ENCODE measurements at places on chromosomes 7 and 10.

DNA sequence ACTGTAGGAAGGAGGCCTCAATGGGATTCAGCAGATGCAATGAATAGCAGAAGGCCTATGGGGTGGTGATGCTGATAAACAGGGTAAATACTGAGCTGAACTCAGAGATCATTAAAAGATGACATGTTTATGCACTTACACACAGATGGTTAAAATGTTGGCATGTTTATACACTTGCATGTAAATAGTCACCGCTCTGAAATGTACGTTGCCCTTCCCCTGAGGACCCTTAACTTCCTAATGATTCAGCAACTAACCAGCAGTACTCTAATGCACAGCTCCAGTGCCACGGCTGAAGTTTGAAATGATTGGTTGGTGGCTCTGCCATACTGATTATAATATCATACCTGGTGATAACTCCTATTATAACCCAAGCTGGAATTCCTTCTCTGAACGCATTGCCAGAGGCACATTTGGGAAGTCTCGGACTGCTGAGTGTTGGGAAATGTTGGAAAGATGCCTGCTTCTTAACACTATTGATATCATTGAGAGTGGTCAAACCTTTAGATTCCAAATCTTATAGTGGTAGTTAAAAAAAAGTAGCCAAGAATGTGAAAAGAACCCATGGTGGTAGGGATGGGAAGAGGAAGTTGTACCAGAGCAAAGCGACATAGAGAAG is 3.7 kb upstream of the CAV1 start:
- no peak for DNase-seq

DNA sequence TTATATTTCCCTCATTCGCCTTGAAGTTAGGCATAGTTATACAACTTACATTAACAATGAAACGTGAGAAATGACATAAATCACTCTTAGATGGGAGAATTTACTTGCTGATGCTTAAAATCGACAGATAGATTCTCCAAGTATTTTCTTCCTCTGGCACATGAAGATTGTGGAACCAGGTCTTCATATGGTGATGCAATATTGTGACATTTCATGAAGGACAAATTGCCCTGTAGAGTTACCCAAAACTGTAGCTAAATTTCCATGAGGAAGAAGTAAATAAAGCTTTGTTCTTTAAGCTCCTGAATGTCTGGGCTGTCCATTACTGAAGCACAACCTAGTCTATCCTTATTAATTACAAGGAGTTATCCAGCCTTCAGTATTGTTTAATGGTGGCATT is 353.1 kb downstream of the THSD7A start:
- no peak for DNase-seq

- peak; percentile 60 for DNase-seq
Measured at GRCh38 chr7:114085592-114086501, 167.0 kb upstream of the PPP1R3A start.

- no peak for DNase-seq
Measured at GRCh38 chr10:127142136-127142535, 54.3 kb downstream of the INSYN2A start.

GRCh38 chr7:68304536-68304935 is 1293.7 kb upstream of the AUTS2 start:
- DNase-seq: no peak

DNA sequence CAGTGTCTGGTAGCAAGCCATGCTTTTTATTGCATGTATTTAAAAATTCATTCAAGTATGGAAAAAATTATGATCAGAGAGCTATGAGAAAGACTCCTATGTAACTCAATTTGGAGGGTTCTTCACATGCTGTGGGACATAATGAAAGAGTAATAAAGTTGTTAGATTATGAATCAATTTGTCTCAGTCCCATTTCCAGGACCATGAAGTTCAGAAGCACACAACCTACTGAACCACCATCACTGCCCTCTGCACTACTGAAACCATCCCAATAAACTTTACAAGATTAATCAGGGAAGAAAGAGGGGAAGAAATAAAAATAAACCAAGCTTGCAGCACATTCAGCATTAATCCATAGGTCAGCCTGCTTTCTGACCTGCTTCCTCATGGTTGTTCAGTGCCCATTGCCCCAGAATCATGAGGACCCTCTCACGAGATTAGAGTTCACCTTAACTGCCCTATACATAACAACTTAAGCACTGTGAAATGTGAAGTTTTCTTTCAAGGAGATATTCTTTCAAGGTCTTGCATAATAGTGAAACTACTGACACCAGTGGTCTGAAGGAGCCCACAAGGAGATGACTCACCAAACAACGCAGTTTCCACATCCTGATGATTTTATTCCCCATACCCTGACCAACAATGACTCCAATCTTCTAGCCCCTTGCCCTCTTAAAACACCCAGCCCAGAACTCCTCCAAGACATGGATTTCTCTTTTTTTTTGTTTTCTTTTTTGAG is 171.5 kb upstream of the ADCY1 start:
- DNase-seq: no peak

- DNase-seq: peak; percentile 60
Measured at GRCh38 chr10:97534746-97535367, 36.1 kb downstream of the UBTD1 start.

- peak; percentile 37 for DNase-seq
Measured at GRCh38 chr7:111098011-111098925, 7.3 kb downstream of the LRRN3 start.

GRCh38 chr7:4650433-4651047 is 31.6 kb upstream of the FOXK1 start:
- peak; percentile 31 for DNase-seq

DNA sequence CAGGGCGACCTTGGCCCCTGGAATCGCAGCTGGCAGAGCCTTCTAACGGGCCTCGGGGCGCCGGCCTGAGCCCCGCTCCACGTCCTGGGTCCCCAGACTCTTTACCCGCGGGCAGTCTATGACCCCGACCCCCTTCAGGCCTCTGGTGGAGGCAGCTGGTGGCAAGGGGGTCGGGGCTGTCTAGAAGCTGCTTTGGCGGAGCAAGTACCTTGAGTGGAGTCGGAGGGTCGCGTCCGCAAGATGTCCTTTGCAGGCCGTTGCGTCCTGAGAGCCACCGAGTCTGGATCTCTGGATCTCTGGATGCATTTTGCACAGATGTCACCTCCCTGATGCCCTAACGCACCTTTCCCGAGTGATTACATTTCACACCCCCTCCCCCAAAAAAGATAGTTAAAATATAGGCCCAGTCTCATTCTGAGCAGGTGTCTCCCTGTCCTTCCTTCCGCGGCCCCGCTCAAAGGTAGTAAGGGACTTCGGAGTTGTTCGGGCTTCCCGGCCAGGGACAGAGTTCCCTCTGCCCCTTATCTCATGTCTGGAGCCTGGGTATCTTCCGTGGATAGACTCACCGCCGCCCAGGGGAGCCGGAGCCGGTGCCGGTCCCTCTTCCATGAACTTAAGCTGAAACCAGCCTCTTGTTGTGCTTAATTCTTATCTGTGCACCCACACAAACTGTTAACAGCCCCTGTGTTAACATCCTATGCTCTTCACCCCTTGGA is 457 bp downstream of the ACADSB start:
- no peak for DNase-seq

DNA sequence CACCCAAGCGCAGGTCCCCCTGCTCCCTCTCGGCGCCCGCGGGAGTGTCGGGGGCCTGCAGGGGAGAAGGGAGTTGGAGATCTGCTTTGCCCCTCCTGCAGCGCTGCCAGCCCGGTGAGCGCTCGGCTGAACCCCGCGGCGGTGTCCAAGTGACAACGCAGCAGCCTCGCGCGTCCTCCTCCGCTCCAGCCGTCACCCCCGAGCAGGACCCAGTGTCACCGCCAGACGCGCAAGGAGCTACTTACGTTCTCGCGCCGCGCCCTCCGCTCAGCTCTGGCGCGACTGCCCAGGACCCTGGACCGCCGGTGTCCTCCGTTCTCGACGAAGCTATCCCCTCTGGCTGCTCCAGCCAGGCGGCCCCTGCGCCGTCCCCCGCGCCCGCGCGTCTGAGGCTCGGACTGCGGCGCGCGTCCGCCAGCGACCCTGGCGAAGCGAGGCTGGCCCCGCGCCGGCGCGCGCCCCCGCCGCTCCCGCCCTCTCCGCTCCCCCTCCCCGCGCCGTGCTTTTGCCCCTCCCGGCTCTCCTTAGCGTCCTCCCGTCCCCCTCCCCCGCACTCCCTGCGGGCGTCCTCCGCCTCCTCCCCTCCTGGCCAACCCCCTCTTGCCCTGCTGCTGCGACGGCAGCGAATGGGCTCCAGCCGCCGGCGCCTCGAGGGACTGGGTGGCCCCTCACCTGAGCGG is at the start of gene NRCAM:
Gene NRCAM, minus strand, starts transcription at position 439 of the 680 bp plus-strand sequence. CDS start 216,372 bp downstream, outside the sequence.
- DNase-seq: peak; percentile 44

DNA sequence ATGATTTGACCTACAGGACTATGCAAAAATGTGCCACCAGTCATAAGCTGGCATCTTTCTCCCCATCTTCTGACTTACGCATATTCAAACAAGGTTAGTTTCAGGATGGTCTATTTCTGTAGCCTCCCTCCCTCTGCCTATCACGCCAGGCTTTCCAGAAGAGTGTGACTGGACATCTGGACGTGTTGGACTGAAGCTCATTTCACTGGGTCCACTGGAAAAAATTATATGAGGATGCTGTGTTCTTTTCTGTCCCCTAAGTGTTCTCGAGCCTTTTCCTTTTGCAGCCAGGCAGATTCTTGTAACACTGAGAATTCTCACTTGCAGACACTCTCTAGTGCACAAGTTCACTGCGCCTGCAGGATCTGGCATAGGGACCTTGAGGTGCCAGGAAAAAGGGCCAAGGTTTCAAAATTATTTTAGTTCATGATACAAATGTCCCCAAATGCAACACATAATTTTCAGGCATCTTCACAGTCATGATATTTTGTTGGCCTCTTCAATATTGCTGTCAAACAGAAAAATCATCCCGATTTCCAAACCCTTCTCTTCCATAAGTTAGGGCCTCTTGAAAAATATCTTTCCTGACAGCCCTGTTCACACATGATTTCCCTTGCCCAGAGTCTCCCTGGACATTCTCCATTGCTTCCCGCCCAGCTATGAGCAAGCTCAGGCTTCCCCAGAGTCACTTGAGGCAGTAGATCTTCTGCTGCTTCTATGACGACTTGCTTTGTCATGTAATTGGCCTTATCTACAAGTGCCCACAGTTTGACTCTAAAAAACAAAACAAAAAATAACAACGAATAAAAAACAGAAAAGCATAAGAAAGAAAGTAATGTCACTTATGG is 170.4 kb downstream of the BMPER start:
- no peak for DNase-seq

DNA sequence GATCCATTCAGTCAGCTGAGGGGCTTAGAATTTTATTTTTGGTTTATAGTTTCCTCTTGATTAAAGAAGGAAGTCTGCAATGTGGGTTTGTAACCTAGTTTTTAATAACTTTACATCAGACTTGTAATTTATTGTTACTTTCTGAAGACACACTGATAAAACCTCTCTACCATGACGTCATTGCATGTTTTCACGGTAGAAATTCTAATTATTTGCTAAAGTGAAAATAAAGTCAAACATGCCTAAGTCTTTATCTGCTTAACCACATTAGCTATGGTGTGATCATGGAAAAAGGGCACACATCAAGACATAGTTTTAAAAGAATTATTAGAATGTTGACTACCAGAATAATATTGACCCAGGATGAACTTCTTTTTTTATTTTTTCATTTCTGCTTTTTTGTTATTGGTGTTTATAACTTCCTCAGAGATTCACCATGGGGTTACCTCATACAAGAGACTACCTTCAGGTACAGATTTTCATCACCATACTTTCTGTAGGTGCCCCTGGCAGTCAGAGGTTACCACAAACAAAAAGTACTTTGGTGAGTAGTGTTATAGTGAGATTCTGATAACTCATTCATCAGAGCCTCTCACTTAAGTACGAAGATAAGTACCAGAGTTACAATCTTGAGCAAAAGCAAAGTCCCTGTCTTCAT is 7.0 kb upstream of the PANK1 start:
- no peak for DNase-seq

DNA sequence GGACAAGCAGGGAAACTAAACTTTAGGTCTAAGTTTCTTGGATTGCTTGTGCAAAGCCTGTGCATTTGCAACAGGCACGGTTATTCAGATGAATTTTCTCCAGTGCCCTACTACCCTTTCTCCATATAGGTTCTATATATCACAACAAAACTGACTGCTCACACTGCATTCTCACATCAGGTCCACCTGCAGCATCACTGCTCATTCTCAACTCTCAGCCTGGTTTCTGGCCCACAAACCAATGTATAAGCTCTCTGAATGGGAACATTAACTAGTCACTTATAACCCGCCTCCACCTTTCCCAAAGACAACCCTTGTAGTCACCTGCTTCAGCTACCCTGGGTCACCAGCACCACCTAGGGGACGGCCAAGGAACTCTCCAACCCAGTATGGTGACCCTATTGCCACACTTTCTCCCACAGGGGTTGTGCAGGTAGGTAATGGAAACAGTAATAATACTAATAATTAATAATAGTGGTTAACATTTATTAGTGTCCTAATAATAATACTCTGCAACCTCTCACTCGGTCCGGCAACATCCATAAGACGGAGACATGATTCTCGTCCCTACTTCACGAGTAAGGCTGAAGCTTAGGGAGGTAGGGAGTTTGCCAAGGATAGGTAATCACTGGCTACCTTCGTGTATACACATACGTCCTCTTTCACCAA is 97.3 kb downstream of the CLEC2L start:
- no peak for DNase-seq

DNA sequence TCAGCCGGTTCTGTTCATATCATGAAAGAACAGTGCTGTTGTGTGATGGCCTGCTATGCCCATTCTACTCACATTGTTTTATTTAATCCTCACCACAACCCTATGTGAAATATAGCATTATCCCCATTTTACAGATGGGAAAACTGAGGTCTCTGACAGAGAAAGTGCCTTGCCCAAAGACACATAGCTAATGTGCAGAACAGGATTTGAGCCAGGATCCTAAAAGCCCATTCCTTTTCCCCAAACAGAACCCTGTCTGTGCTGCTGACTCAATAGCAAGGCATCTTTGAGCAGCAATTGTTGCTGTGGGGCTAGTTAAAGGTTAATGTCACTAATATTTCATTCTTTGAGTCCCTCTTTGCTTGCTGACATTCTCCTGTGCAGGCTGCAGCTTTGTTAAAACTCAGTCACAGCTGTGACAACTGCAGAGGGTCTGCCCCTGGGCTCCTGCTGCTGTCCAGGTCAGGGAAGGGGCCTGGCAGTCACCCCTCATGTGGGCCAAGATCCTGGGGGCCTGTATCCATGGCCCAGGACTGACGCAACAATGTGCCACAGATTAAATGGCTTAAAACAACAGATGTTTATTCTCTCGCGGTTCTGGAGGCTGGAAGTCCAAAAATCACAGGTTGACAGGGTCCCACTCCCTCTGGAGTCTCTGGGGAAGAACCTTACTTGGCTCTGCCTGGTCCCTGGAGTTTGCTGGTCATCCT is 40.4 kb downstream of the AFAP1L2 start:
- DNase-seq: no peak

- no peak for DNase-seq
Measured at GRCh38 chr7:152173372-152174070, 148.0 kb downstream of the GALNT11 start.

GRCh38 chr10:15518250-15518649 is 147.2 kb upstream of the FAM171A1 start:
- DNase-seq: no peak

DNA sequence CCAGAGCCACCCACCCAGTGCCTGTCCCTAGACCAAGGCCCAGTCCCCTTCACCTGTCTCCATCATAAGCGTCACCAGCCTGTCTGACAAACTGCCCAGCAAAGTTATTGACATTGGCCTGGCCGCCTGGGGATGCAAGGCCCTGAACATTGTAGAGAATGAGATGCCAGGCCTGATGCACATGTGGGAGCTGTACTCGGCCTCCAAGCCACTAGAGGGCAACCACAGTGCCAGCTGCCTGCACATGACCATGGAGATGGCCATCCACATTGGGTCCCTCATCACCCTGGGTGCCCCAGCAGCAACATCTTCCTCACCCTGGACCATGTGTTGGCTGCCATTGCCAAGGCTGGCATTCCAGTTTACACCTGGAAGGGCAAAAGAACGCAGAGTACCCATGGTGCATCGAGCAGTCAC is 63.7 kb upstream of the ANTXRL start:
- no peak for DNase-seq

GRCh38 chr10:3220853-3221252 is 48.3 kb upstream of the PITRM1 start:
- DNase-seq: no peak
